ENCODE measurements at places on chromosomes 5 and 9.

- DNase-seq = no peak
These were observed 806 bp upstream of the CDC42SE2 start for GRCh38 chr5:131262953-131263541.

GRCh38 chr9:129590466-129590865 lies 30.4 kb downstream of the C9orf50 start:
- DNase-seq = no peak

DNA sequence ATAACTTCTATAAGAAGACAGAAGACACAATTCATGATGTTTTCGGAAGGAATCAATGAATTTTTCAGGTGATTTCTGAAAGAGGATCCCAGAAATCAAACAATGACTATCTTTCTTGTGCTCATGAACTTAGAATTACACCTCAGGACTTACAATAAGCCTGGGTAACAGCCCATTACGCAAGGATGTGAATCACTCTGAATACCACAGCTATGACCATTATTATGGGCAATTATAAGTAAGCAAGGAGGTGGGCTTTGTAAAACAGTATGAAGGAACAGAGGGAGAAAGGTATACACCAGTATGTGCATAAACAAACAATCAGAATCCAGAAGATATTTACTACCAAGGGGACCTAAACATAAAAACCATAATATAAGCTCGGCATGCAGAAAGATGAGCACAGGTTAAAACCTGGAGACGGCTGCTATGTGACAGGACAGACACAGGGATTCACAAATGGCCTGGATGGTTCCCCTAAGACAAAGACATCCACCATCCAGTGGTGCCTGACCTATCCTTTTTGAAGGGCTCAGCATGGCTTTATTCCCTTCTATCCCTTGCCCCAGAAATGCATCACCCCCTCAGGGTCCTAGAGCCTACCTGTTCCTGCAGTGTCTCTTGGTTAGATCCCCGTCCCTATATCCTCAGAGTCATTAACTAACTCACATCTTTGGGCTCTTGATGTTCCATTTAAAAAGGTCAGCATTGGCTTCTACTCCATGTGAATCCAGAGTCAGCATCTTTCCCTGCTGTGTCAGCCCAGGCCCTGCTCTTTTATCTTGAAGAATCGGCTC lies 21.8 kb upstream of the PPP2CA start:
- DNase-seq = peak; percentile 59

DNA sequence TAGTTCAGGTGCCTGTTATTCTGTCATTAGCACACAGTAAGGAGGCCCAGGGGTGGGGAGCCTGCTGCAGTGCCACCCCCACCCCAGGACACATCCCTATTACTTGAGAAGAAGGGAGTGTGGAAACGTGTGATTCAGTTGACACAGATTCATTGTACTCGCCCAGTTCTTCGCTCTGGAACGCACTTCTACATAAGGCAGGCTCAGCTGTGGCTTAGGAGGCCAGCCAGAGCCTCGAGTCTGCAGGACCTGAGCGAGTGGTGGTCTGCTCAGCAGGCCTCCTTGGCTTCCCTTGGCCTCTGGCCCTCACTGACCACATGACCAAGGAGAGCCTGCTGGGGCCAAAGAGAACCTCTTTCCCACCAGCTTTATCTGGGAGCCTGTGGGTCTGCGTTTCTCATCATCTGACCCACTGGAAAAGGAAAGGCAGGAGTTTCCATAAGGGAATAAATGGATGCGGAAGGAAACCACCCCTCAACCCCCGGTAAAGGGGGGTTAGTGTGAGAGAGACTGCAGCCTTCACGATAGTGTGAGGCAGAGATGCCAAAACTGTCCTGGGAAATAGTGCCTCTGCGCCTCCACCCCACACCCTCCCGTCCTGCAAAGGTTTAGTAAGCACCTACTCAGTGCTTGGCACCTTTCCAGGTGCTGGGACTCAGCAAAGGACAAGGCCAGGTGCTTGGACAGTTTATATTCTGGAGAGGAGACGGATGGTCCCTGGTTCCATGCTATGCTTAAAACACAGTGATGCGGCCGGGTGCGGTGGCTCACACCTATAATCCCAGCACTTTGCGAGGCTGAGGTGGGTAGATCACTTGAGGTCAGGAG lies 73.7 kb downstream of the PPARGC1B start:
- DNase-seq = no peak

DNA sequence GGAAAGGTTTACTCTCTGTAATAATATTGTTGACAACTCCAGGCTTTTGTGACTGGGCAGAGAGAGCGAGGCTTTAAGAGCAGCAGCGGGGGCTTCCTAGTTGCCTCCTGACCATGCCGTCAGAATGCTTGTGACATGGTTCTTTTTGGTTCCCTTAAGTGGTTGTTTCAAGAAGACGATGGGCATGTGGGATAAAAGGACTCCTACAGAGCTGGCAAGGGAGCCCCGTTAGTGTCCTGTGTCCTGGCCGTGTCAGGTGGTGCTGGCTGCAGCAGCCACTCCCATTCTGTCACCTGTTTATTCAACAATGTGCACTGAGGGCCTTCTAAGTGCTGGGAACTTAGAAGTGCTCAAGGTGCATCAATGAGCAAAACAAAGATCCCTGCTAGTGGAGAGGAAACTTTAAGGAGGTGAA lies 19.7 kb downstream of the LCP2 start:
- DNase-seq = no peak

DNA sequence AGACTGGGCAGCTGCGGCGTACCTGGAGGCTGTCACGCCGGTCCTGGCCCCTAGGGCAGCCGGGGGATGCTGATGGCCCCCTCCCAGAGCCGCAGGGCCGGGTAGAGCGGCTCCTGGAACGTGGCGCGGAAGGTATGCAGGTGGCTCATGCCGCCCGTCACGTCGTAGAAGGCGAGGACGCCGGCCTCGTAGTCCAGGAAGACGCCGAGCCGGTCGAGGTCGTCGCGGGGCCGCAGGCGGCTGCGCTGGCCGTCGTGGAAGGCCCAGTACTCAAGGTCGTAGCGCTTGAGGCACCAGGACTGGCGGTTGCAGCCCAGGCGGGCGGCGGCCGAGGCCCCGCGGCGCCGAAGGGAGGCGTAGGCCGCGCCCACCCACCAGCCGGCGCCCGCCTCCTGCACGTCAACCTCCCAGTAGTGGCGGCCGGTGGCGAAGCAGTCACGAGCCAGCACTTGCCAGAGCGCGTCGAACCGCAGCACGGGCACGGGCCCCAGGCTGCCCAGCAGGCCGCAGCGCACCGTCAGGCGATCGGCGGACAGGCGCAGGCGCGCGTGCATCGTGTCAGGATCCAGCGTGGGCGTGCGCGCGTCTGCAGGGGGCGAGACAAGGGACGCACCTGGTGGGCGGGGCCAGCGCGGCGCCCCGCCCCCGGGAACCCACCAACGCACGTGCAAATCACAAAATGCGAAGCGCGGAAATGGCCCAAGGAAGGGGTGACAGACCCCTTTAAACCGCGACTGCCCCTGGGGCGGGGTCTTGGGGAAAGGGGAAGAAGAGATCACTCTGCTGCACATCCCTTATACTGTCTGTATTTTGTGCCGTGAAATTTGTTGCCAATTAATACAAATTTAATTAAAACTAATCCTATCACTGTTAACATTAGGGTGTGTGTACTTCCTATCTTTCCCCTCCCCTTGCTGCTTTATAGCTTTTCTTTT lies 31.2 kb downstream of the NANS start:
- DNase-seq = peak; percentile 17

Measured in fibroblast of skin of left biceps (primary cell).